Activated CD4-positive, alpha-beta T cell treated with anti-CD3 and anti-CD28 coated beads, Interleukin-10, Interleukin-2, amounts not matched to agents 100 ng/mL and 50 ng/mL, durations not matched to agents 16 hours and 8 hours (primary cell): ENCODE measurements at places on chromosomes 7 and 10.

DNA sequence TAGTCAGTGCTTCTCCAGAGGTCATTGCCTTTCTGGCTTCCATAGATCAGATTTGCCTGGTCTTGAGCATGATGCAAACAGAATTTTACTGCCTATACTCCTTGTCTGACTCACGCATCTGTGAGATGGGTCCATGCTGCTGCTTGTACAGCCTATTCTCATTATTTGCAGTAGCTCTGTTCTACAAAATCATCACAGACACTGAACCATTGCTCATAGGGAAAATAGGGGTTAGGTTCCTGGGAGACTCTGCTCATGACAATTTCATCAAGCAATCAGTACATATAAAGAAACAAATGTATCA lies 7.4 kb upstream of the CREB3L2 start:
- DNase-seq = no peak

- no peak for DNase-seq
Observed at GRCh38 chr7:150955519-150956394, 22.4 kb downstream of the KCNH2 start.

GRCh38 chr10:63547628-63548360 lies 26.6 kb downstream of the REEP3 start:
- DNase-seq = no peak

GRCh38 chr7:696812-697551 lies 29.5 kb upstream of the DNAAF5 start:
- DNase-seq = no peak

GRCh38 chr7:130150587-130150986 lies 54.6 kb downstream of the TMEM209 start:
- no peak for DNase-seq

DNA sequence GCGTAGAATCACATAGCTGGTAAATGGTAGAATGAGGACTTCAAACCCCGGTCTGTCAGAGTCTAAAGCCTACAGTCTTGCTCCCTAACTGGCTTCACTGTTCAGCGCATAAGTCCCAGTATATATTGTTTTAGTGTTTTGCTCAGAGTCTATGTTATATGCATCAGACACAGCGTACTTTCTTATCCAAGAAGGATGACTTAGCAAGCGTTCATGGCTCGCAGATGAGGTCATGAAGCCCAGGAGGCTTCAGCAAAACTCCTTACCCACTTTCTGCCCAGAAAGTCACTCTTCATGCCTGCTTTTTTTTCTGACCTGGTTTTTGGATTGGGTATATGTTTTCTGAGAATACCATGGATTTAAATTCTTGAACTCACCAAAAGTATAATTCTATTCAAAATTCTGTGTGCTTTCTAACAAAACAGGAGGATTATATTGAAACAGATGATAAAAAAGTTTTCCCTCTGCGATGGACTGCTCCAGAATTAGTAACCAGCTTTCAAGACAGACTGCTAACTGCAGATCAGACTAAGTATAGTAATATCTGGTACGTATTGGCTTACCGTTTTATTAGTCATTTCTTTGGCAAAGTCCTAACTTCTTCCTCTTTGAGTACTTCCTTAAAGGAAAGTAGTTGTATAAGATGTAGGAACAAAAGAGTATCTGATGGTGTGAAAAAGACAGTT lies 24.6 kb upstream of the BHLHA15 start:
- DNase-seq = no peak
